ENCODE measurements at places on chromosomes 11 and 22.
A peak's percentile ranks its signal among the peaks of the same experiment; 100 is the strongest.

- DNase-seq = no peak
Measured at GRCh38 chr11:73439002-73439843, 63.0 kb downstream of the RELT start.

DNA sequence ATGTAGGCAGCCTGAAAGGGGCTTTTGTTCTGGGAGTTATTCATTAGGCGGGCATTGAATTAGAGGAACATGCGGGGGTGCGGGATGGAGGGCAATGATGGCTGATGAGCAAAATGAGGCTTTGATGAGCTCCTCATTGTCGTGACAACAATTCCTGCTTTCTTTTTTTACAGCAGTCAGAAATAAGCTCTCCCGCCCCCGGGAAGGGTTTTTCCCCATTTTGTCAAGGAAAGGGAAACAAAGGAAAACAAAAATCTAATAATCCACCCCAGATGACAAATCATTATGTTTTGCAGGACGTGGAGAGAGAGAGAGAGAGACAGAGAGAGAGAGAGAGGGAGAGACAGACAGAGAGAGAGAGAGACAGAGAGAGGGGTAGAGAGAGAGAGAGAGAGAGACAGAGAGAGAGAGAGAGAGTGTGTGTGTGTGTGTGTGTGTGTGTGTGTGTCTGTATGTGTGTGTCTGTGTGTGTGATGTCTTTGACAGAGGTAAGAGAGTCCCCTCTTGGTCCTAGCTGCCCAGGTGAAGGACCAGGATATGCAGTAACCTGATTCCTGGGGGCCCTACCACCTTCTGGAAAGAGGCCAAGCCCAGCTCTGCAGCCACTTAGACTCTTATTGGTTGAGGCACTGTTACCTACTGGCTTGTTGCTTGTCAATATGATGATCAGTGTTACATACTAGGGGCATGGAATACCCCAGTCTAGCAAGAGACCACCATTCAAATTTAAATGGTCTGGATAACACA, 46.7 kb upstream of the PARVA start:
- DNase-seq = no peak

- DNase-seq = no peak
Measured at GRCh38 chr11:259413-259812, 18.8 kb upstream of the NLRP6 start.

DNA sequence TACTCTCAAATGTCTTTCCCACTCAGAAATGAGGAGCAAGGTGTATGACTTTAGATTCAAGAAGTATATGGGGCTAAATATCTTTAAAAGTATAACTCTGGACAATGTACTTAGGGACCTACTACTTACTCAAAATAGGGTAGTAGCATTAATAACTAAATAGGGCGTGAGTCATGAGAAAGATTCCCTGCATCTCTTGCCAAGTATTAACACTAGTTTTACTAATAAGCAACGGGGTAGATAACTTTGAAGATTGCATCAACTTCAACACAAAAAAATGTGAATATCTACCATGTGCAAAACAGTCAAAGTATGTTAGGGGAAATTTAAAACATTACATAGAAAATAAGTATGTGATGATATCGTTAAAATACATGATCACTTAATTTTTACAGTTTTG, 99.6 kb downstream of the PGR start:
- no peak for DNase-seq

- DNase-seq = no peak
Measured at GRCh38 chr11:3735827-3736226, 61.5 kb downstream of the NUP98 start.

- no peak for DNase-seq
Measured at GRCh38 chr22:45335021-45335818, 25.5 kb downstream of the FAM118A start.

DNA sequence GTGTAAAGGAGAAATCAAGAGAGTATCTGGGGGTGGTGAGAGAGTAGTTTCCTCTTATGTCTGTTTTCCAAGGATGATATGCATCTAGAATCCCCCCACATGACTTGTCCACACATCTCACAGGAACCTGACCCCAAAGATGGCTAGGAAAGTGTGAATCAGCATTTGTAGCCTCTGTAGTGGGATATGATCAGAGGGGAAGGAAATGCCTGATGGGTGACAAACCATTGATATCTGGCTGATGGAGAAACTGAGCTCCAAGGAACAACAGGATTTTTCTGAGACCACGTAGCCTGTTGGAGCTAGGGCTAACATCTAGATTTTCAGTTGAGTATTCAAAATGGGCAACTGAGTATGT, 369.4 kb downstream of the DDX10 start:
- DNase-seq = no peak

GRCh38 chr11:35617687-35618496, at the start of gene FJX1:
TSS of gene FJX1 (plus strand) at chr11:35618460. CDS start at chr11:35618637, 177 bp downstream.
- DNase-seq = no peak

GRCh38 chr22:36329254-36330078, 58.3 kb downstream of the MYH9 start:
- peak; percentile 90 for DNase-seq

GRCh38 chr11:61955422-61956135, 5.4 kb downstream of the BEST1 start:
- DNase-seq = no peak

GRCh38 chr22:48346911-48347310, 1480.8 kb downstream of the BRD1 start:
- no peak for DNase-seq

DNA sequence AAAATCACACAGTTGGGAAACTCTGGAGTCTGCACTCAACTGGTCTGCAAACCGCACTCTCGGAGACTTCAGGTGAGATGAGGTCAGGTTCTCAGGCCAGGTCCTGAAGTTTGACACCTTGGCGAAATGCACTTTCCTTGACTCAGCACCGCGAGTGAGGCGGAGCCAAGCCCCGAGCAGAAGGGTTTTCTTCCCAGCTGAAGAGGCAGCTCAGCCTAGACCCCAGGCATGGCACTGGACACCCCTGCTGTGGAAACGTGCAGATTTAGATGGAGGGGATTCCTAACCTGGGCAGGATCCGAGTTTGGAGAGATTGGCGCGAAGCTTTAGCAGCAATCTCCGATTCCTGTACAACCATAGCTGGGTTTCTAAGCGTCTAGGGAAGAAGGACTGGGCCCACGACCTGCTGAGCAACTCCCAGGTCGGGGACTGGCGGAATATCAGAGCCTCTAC, 835 bp upstream of the MYOD1 start:
- no peak for DNase-seq

DNA sequence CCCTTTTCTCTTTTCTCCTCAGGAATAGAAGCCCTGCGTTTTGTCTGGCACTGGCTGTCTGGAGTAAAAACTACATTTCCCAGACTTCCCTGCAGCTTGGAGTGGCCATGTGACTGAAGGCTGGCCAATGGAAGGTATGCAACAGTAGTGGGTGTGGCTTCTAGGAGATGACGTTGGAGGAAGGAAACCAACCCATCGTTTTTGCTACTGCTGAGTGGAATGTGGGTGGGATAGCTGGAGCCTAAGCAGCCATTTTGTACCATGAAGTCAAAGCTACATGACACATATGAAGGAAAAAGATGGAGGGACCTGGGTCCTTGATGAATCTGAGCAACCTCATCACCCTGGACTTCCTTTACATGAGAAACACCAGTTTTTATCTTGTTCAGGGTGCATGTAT, 19.6 kb downstream of the FGF3 start:
- no peak for DNase-seq

DNA sequence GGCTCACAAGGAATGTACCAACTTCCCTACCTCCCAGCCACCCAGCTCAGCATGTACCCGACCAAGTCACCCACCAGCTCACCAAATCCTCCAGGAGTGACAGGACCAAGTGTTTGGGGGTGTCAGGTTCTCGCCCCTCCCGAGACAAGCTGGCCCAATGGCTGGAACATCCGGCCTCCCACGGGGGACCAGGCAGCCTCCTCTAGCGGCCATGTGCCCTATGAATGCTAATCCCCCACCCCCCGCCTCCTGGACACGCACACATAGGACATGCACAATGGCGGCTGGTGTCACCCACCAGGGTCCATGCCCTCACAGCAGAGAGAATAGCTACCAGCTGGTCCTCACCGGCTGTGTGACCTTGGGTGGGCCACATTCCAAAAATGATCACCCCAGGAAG, 151.0 kb downstream of the MN1 start:
- DNase-seq = no peak

GRCh38 chr11:47378010-47378835, at the start of gene SPI1:
TSS of gene SPI1 (minus strand) at chr11:47378547. CDS start at chr11:47378353, 194 bp downstream.
- peak; percentile 87 for DNase-seq

- DNase-seq = no peak
Measured at GRCh38 chr22:23473901-23474300, 106.2 kb downstream of the IGLL1 start.

- no peak for DNase-seq
Measured at GRCh38 chr11:92855607-92856405, 113.6 kb upstream of the MTNR1B start.

GRCh38 chr22:20305894-20306645, 13.8 kb downstream of the DGCR6L start:
- DNase-seq = no peak

- DNase-seq = no peak
Measured at GRCh38 chr11:128497776-128498095, 89.6 kb downstream of the ETS1 start.

GRCh38 chr11:11965192-11965591, 43.2 kb downstream of the DKK3 start:
- no peak for DNase-seq

- no peak for DNase-seq
Measured at GRCh38 chr11:79021601-79022000, 419.2 kb downstream of the TENM4 start.

DNA sequence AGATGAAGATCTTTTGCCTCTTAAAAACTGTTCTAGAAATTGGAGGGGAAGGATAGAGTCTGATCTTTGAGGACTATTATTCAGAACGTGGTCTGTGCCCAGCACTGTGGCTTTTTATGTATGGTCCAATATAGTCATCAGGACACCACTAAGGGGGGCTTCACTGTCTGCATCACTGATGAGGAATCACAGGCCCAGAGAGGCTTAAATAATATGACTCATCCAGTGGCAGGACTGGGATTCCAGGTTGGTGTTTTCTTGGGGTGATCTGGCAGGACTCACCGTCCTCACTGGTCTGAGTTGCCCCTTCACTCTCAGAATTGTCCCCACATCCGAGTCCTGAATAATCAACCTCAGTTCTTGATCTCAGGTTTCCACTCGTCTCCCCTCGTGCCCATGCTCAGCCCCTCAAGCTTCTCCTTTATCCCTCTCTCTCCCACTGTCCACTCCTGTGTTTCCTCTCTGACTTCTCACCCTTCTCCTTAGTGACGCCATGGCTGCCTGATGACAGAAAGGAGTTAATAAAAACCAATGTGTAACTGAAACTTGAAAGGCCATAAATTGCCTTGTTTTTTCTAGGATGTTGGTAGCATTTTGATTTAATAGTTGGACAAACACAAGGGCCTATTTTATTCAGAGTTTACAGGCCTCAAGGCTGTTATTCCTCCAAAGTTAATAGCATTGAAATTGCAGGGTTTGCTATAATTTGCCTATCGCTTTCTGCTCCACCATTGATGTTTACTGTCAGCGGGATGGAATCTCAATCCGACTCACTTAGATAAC, 95.7 kb upstream of the NNMT start:
- DNase-seq = no peak

- peak; percentile 25 for DNase-seq
Measured at GRCh38 chr22:19970479-19971275, 29.1 kb upstream of the TXNRD2 start.

DNA sequence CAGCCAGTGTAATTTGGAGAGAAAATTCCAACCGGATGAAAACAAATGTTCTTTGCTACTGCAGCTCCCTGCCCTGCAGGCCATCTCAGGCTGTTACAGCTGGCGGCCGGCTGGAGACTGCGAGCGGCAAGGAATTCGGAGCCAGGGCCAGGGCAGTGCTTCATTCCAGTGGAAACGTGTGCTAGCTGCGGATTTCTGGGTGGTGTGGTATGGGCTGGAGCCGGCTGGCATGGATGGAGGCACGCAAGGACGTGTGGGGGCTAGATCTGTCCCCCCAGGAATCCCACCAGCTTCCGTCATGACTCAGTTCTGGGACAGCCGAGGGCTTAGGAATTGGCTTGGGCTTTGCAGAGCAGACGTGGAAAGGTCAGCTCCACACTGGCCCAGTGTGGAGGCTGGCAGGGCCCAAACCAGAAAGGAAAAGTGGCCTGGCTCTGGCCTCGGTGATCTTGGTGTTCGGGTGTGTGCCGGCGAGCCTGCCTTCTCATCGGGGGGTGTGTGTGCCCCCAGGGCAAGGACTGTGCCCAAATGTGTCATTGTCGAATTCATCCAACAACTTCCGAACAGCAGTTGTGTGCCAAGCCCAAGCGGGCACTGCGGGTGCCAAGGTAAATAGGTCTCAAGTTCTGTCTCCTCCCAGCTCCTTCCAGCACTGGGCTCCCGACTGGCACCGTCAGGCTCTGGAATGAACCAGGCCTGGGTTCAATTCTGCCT, 48.1 kb upstream of the SHISAL1 start:
- no peak for DNase-seq

GRCh38 chr11:7021318-7021717, 1.0 kb downstream of the NLRP14 start:
- no peak for DNase-seq

- DNase-seq = no peak
Measured at GRCh38 chr11:126165311-126165720, 46.1 kb downstream of the RPUSD4 start.

DNA sequence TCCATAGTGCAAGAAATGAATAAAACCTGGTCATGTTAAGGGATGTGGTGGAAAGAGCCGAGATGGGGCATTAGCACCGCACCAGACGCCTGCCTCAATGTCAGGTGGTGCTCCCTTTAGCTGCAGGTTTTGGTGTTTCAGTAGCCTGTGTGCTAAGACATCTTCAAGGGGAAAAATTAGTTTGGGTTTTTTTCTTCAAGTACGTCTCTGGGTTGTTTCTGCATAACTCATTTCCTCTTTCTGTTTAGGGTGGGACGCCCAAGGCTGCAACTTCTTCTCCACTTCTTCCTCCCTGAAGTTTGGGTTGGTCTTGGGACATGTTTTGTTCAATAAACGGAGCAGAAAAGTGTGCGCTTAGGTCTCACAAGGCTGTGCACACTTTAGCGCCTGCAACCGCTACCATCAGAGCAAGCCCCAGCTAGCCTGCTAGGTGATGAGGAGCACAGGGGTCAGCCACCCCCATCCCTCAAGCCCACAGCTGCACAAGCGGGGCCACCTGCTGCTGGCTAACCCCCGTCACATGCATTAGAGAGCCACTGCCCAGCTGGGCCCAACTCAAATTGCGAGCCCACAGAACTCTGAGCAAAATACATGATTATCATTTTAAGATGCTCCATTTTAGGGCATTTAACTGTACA, 1495.7 kb downstream of the TBC1D22A start:
- DNase-seq = no peak

GRCh38 chr11:86765878-86766277, 34.5 kb upstream of the PRSS23 start:
- DNase-seq = no peak
